Pancreas (tissue), 10 donors: ENCODE measurements at places on chromosomes 12 and 14. TPM values are rescaled to one million over a fixed set of nuclear protein-coding genes. Genes with fewer than 3 reads are reported as not detected.

The IRAK3 gene
- total RNA-seq: 0.55 TPM

The CLEC1B gene
- not detected for total RNA-seq

The PNN gene
- 29.6 TPM for total RNA-seq

The FGF6 gene
- total RNA-seq: not detected

The ANKRD52 gene
- total RNA-seq: 25.1 TPM

The RD3L gene
- not detected for total RNA-seq

The SLC25A47 gene
- total RNA-seq: not detected

The SIX6 gene
- total RNA-seq: not detected

The IFNG-AS1 gene
- total RNA-seq: not detected

DNA sequence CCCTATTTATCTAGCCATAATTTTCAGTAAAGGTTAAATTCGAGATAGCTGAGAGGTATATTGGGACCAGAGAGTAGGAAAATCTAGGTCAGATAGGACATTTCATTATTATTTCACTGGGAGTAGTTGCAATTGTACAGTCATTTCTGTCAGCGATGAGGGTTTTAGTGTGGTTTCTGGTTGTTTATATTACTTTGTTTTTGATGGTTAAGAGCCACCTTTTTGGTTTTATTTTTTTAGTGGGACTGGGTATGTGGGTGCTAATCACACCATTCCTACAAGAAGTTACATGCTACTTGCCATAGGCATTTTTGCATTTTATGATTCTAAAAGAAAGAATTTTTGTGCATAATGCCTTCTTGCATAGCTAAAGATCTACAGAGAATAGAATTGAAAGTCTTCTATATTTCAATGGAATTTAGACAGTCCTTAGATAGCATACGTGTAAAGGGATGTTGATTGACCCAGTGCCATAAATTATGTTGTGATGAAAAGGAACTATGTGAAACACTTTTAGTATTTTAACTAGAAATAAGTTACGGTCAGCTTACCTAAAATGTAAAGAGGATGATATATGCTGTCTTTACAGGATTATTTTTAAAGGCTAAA, 85.2 kb downstream of the KTN1 start:
- no peak for DNase-seq

DNA sequence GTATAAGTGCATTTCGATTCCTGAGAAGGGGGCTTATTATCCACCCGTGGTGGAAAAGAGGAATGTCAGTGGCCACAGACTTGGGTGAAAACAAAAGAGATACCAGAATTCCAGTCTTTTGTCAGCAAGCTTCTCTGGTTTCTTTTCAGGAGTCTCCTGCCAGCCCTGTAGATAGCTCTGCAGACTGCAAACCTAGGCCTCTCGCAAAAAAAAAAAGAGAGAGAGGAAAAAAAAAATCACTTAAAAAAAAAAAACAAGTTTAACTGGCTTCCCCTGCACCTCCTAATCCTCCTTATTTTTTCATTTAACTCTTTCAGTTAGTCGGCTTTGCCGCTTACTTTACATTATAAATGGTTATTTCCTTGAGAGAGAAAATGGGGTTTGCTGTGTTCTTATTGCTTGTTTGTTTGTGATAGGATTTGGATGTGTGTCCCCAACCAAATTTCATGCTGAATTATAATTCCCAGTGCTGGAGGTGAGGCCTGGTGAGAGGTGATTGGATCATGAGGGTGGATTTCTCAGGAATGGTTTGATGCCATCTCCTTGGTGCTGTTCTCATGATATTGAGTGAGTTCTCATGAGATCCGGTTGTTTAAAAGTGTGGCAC, 170.0 kb downstream of the BCL11B start:
- DNase-seq: no peak

GRCh38 chr12:57452937-57453509, 2.1 kb upstream of the INHBE start:
- peak; percentile 81 for DNase-seq

DNA sequence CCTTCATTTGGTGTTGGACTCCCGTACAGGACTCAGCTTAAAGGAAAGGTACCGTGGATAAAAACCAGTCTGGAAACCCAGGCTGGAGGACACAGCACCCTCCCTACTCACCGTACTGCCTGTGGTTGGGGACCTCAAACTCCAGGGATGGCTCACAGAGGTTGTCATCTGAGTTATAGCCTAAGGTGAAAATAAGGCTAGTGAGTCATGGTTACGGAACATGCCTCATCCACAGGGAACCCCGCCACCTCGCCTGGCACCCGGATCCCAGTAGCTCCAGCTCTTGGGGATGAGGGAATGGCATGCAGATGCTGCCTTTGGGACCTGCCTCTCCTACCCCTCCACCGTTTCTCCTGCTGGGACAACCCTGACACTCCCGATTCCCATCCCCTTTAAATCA, 36.8 kb upstream of the GPR68 start:
- DNase-seq: no peak

GRCh38 chr12:108090932-108091678, 38.0 kb upstream of the WSCD2 start:
- DNase-seq: no peak

GRCh38 chr14:102492531-102492910, 17.1 kb downstream of the ANKRD9 start:
- peak; percentile 51 for DNase-seq

DNA sequence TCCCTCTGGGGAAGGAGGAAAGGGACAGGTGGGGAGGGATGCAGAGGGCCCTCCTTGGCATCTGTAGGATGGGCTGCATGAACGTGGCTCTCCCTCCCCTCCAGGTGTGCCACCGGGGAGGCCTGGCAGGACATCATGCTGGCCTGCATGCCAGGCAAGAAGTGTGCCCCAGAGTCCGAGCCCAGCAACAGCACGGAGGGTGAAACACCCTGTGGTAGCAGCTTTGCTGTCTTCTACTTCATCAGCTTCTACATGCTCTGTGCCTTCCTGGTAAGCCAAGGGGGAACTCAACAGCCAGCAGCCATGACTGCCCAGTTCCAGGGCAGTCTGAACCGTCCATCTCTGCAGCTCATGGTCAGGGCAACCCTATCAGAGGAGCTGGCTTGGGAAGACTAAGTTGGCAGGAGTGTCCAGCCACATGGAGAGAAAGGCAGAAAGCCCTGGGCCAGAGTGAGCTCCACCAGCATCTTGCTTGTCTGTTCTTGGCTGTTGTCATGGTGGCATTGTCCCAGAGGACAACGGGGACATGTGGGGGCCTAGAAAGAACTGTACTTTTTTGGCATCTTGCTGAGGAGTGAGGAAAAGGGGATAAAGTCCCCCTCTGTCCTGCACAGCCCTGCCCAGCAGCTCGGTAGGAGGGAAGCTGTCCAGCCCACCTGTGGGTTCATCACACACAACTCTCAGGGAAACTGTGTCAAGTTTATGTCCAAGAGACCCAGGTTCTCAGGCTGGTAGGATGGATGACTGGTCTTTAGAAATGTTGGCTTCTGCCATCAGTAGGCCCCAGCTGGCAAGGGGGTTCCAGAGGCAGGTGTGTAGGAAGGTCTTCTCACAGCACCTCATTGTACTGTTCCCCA, 129.8 kb upstream of the FKBP4 start:
- no peak for DNase-seq

DNA sequence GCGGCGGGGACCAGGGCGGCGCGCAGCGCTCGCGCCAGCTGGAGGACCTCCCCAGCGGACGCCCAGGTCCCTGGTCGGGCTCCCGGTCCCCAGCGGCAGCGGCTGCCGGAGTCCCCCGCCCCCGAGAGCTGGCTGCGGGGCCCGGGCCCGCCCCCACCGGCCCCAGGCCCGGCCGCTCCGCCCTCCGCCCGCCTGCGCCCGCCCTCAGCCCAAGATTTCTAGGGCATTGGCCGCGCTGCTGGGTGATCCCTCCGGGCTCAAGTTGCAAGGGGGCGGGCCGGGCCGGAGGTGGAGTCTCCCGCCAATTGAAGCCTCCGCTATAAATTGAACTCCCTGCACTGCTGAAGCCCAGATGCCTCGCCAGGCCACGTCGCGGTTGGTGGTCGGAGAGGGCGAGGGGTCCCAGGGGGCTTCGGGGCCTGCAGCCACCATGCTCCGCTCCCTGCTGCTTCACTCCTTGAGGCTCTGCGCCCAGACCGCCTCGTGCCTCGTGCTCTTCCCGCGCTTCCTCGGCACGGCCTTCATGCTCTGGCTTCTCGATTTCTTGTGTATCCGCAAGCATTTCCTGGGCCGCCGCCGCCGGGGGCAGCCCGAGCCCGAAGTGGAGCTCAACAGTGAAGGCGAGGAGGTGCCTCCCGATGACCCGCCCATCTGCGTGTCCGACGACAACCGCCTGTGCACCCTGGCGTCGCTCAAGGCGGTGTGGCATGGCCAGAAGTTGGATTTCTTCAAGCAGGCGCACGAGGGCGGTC, at the start of gene DIO3:
TSS of gene DIO3 (plus strand) at position 351 of the 752 bp plus-strand sequence.
- DNase-seq: peak; percentile 71

DNA sequence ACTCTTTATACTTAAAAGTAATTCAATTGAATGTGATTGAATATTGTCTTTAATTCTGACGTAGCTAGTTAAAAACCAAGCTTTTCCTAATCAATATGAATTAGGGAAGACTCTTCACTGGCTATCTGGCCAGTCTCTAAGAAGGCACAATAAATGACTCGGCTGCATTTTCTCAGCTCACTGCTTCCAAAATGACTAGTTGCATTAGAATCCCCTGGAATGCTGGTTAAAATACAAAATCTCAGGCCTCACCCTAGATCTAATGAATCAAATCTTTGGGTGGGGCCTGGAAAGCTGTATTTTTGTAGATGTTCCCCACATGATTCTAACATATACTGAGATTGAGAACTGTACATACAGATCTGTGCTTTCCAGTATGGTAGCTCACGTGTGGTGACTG, 242.1 kb downstream of the CHST11 start:
- no peak for DNase-seq

DNA sequence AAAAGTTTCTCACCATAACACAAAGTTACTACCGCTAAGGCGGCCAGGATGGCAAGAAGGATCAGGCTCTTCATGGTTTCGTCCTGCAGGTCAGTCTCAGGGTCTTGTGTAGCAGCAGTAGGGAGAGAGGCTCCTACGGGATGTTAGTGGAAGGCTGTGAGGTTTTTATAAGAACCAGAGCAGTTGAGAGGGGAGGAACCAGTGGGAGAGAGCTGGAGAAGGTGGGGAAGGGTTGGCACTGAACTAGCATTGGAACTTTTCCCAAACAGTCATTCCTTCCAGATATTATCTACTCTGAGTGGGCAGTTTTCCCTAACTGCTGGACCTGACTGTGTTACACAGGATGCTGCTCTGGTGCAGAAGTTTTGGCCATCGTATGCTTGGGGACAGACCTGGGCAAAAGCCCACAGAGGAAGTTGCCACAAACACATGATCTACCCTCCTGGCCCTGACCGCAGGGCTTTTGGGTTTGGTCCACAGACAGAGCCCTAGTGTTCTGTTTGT, at the start of gene MGP:
TSS of gene MGP (minus strand) at position 137 of the 504 bp plus-strand sequence. CDS start at position 74, 63 bp downstream.
- no peak for DNase-seq

- no peak for DNase-seq
Observed at GRCh38 chr12:122523846-122524718, 2.7 kb downstream of the RSRC2 start.

- DNase-seq: no peak
Observed at GRCh38 chr14:30238936-30239335, 311.3 kb upstream of the PRKD1 start.

GRCh38 chr12:115337693-115338543, 653.9 kb upstream of the TBX3 start:
- no peak for DNase-seq

GRCh38 chr12:38884666-38885065, 20.7 kb downstream of the CPNE8 start:
- no peak for DNase-seq

GRCh38 chr12:10673659-10674384, at the start of gene STYK1:
Gene STYK1, minus strand, starts transcription at chr12:10674052. Its CDS starts 39,434 bp downstream, at chr12:10634618.
- peak; percentile 87 for DNase-seq

DNA sequence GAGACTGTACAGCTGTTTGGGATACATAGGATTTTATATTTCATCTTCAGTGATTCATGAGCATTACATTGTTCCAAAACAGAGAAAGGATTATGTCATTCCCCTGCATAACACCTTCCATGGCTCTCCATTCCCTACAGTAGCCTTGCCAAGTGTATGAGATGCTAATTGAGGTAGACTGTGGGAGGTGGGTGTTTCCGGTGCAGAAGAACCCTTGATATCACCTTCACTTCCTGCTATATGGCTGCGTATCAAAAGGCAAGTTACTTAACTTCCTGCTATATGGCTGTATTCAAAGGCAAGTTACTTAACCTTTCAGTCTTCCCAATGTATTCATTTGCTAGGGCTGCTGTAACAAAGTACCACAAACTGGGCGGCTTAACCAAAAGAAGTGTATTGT, 11.2 kb downstream of the FAR2 start:
- DNase-seq: no peak

- no peak for DNase-seq
Observed at GRCh38 chr12:114790276-114790675, 106.3 kb upstream of the TBX3 start.

DNA sequence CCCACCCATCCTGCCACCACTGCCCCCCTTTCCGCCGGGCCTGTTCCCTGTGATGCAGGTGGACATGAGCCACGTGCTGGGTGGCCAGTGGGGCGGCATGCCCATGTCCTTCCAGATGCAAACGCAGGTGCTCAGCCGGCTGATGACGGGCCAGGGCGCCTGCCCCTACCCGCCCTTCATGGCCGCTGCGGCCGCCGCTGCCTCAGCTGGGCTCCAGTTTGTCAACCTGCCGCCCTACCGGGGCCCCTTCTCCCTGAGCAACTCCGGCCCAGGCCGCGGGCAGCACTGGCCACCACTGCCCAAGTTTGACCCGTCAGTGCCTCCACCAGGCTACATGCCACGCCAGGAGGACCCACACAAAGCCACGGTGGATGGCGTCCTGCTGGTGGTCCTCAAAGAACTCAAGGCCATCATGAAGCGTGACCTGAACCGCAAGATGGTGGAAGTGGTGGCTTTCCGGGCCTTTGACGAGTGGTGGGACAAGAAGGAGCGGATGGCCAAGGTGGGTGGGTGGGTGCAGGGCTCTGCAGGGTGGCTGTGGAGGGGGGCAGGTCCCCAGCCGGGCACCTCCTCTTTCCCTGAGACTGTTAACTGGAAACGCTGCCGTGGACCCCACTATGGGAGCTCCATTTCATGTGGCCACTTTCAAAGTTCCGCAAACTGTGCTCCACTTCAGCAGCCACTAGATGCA, 10.8 kb downstream of the SETD1B start:
- DNase-seq: peak; percentile 56

DNA sequence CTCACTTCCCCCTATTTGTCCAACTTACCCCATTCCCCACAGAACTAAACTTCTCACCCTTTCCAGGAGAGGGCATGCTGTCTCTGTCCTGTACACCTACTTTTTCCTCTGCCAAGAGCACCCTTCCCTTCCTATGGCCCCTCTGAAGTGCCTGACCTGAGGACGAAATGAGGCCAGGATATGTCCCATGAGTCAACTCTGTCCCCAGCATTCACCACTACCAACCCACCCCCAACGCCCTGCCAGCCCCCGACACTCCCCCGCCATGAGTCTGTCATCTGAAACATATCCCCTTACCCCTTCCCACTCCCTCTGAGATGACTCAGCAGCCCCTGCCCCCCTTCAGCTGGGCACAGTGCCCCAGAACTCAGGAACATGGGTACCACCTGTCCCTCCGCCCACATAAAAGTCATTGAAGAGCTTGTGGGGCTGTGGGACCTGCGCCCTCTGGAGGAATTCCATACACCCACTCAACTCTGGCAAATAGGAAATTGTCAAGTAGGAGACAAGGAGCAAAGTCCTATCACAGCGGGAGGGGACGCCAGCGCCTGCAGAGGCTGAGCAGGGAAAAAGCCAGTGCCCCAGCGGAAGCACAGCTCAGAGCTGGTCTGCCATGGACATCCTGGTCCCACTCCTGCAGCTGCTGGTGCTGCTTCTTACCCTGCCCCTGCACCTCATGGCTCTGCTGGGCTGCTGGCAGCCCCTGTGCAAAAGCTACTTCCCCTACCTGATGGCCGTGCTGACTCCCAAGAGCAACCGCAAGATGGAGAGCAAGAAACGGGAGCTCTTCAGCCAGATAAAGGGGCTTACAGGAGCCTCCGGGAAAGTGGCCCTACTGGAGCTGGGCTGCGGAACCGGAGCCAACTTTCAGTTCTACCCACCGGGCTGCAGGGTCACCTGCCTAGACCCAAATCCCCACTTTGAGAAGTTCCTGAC, 26.3 kb downstream of the ITGA7 start:
- DNase-seq: peak; percentile 67
